ENCODE measurements at places on chromosomes 7 and 10.

GRCh38 chr7:149791-150636, 42.4 kb upstream of the FAM20C start:
- no peaks in the 10 kb centered on the region for H3K27me3 ChIP-seq
- H3K4me3 ChIP-seq: peak overlapping the region; percentile 57
- peaks cover 21% of the 10 kb centered on the region for H3K4me1 ChIP-seq
- H3K36me3 ChIP-seq: no peaks in the 10 kb centered on the region
- DNase-seq: peak; percentile 91

DNA sequence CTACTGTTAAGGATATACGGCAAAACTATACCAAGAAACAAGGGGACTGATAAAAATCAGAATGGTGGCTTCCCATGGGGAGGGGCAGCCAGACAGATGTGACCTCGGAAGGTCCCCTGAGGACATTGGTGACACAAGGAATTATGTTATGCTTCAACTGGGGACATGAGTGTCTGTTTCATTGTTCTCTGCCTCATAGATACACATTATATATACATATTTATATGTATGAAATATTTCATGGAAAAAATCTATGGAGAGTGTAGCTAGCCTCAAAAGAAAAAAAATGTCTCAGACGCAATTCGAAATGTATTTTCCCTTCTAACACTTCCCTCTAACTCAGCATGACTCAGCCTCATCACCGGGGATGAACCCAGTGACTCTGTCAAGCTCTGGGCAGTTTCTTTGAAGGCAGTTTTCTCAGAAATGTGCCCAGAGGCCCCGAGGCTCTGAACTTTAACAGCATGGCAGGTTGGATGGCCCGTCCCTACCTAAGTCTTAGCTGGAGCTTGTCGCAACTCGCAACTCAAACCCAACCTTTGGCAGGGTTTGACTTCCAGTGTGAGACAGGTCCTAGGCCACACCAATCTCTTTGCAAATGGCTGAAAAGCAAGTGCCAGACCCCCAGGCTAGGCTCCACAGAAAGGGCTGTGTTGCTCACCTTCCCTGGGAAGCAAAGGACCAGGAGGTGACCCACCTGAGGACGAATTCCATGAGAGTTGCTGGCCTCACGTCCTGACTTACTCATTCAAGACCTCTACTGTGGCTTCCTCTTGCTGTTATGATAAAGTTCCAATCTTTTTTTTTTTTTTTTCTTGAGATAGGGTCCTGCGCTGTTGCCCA, 86.9 kb downstream of the CARD11 start:
- no peak for DNase-seq
- no peaks in the 10 kb centered on the region for H3K36me3 ChIP-seq
- H3K4me3 ChIP-seq: no peak overlapping the region

- H3K27me3 ChIP-seq: no peaks in the 10 kb centered on the region
- H3K4me3 ChIP-seq: no peak overlapping the region
- no peaks in the 10 kb centered on the region for H3K36me3 ChIP-seq
Observed at GRCh38 chr10:52756295-52756694, 16.3 kb downstream of the MBL2 start.

DNA sequence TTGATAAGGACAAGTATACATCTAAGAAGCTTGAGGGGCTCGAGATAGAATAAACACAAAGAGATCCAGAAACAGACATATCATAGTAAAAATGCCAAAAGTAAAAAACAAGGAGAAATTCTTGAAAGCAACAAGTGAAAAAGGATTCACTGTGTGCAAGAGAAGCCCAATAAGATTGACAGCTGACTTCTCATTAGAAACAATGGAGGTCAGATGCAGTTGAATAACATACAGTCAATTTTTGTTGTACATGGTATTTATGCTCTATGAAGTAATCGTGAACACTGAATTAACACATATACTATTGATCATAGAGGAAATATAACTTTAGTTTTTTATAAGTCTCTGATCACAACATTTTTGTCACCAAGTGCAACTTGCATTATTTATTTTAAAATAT, 982.8 kb upstream of the SORCS1 start:
- no peak overlapping the region for H3K4me3 ChIP-seq
- H3K27ac ChIP-seq: no peak overlapping the region
- H3K4me1 ChIP-seq: no peaks in the 10 kb centered on the region
- H3K36me3 ChIP-seq: no peaks in the 10 kb centered on the region

DNA sequence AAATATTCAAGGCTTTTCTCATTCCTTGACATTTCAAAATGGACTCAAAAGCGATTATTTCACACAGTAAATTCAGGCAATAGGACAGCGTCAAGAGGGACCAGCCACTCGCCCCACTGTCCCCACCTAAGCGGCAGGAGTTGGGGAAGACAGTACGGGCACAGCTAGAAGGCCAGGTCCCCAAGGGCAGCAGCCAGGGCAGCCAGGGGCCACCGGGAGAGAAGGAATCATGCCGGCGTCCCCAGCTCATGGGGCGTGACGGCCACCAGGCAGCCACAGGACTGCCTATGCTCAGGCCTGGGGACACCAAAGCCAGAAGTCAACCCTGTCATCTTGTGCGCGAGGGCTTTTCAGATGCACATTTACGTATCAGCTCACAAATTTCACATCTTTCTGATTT, 225.7 kb upstream of the PPP2R2D start:
- no peaks in the 10 kb centered on the region for H3K36me3 ChIP-seq
- no peak overlapping the region for H3K27ac ChIP-seq
- DNase-seq: no peak
- H3K4me3 ChIP-seq: no peak overlapping the region
- no peaks in the 10 kb centered on the region for H3K27me3 ChIP-seq
- no peaks in the 10 kb centered on the region for H3K4me1 ChIP-seq

- DNase-seq: no peak
- H3K36me3 ChIP-seq: no peaks in the 10 kb centered on the region
- H3K4me3 ChIP-seq: no peak overlapping the region
- H3K27ac ChIP-seq: no peak overlapping the region
Observed at GRCh38 chr10:1434912-1435692, 302.2 kb downstream of the ADARB2 start.

DNA sequence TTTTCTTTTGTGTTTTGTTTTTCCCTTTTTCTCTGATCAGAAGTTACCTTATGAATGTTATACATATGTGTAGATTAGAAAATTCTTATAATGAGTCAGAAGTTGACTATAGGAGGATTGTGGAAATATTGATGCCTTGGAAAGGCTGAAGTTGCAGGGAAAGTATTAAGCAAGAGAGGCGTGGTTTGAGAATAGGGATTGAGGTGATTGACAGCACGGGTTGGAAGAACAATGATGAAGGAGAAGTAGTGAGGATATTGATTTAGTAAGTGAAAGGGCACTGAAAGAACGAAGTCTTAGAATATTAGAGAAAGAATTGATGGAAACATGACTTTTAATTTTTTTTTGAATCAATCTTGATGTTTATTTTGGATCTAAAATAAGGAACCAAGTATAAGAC, 176.0 kb downstream of the EXOC4 start:
- H3K4me1 ChIP-seq: no peaks in the 10 kb centered on the region
- no peak for DNase-seq
- no peaks in the 10 kb centered on the region for H3K36me3 ChIP-seq
- no peak overlapping the region for H3K27ac ChIP-seq

GRCh38 chr7:69635555-69636185, 37.4 kb downstream of the AUTS2 start:
- DNase-seq: no peak
- no peak overlapping the region for H3K27ac ChIP-seq
- no peaks in the 10 kb centered on the region for H3K4me1 ChIP-seq
- no peaks in the 10 kb centered on the region for H3K36me3 ChIP-seq

DNA sequence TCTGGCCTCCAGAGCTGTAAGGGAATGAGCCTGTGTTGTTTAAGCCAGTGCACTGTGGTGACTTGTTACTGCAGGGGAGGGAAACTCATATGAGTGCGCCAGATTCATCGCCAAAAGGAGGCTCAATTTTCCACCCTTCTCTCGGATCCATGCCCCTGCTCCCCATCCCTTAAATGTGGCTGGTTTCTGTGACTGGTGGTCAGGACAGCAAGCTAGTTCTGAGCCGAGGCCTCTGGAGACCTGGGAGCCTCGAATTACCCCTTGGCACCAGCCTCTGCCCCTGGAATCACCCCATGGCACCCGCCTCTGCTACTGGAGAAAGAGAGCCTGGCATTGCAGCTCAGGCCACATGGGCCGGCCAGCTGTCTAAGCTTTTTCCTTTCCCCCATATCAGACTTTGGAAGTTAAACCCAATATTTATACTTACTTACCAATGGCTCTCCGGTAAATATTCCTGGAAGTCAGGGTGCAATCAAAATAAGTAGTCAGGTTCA, 39.9 kb upstream of the RBM33 start:
- no peaks in the 10 kb centered on the region for H3K27me3 ChIP-seq
- no peak overlapping the region for H3K4me3 ChIP-seq
- no peak overlapping the region for H3K27ac ChIP-seq
- no peak for DNase-seq
- H3K4me1 ChIP-seq: no peaks in the 10 kb centered on the region

GRCh38 chr7:116307253-116307652, 96.9 kb downstream of the TES start:
- DNase-seq: no peak
- H3K4me3 ChIP-seq: no peak overlapping the region
- H3K36me3 ChIP-seq: no peaks in the 10 kb centered on the region
- no peaks in the 10 kb centered on the region for H3K4me1 ChIP-seq
- H3K27me3 ChIP-seq: no peaks in the 10 kb centered on the region
- no peak overlapping the region for H3K27ac ChIP-seq

DNA sequence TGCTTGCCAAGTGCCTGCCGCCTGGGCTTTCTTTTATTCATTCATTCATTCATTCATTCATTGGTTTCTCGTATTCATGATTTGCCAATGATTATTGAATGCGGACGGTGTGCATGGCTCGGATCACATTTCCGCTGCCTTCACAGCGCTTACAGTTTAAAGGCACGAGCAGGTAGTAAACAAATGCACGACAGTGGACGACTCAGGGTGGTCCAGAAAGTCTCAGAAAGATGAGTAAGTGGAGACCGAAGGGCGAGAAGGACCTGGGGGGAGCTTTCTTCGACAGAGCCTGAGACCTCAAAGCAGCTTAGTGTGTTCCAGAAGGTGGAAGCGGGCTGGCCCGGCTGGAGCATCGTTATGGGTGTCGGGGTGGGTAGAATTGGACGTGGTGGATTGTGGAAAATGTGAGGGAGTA, 506 bp downstream of the MCM10 start:
- H3K4me3 ChIP-seq: peak overlapping the region; percentile 46
- H3K27ac ChIP-seq: no peak overlapping the region
- no peaks in the 10 kb centered on the region for H3K36me3 ChIP-seq
- DNase-seq: no peak

GRCh38 chr7:156058248-156058647, 246.0 kb upstream of the SHH start:
- DNase-seq: no peak
- no peak overlapping the region for H3K4me3 ChIP-seq
- no peaks in the 10 kb centered on the region for H3K4me1 ChIP-seq
- H3K27me3 ChIP-seq: no peaks in the 10 kb centered on the region
- H3K36me3 ChIP-seq: no peaks in the 10 kb centered on the region

- H3K4me3 ChIP-seq: no peak overlapping the region
- no peak for DNase-seq
- no peaks in the 10 kb centered on the region for H3K27me3 ChIP-seq
- no peaks in the 10 kb centered on the region for H3K36me3 ChIP-seq
Observed at GRCh38 chr7:33053721-33054120, 8.9 kb downstream of the NT5C3A start.

GRCh38 chr7:28554802-28555471, 142.6 kb downstream of the CREB5 start:
- no peak overlapping the region for H3K4me3 ChIP-seq
- H3K36me3 ChIP-seq: no peaks in the 10 kb centered on the region
- DNase-seq: no peak
- H3K27me3 ChIP-seq: no peaks in the 10 kb centered on the region
- peaks cover 4% of the 10 kb centered on the region for H3K4me1 ChIP-seq
- no peak overlapping the region for H3K27ac ChIP-seq

DNA sequence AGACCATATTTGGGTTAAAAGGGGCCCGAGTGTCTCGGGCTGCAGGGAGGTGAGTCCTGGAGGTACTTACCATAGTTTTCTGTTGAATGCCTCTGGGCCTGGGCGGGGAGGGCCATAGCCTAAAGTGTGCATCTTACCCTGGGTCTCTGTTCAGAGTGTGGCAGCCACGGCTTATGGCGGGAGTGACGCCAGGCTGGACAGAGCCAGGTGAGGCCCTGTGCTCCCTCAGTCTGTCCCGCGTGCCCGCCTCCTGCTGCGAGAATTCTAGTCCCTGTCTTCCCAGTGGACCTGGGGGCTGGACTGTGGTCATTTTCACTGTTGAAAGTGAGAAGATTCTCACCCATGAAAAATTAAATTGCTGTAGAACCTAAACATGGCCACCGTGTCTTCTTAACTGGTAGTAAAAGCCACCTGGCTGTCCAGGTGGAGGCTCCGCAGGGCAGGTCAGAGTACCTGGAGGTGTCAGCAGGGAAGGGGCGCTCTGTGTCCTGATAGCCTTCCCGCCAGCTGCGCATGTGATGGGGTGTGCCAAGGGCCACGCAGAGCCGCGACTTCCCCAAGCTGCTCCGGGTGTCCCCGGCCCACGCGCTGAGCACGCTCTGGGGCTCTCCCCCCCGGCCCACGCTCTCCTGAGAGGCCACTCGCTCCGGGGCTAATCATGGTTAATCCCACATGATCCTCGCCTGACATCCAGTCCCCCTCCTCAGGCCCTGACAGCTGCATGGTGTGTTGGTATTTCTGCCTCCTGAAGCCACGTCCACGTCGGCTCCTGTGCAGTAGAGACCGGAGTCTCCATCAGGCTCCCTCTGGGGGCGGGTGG, 20.3 kb downstream of the INPP5A start:
- peaks cover 16% of the 10 kb centered on the region for H3K4me1 ChIP-seq
- H3K27ac ChIP-seq: no peak overlapping the region
- H3K27me3 ChIP-seq: no peaks in the 10 kb centered on the region

DNA sequence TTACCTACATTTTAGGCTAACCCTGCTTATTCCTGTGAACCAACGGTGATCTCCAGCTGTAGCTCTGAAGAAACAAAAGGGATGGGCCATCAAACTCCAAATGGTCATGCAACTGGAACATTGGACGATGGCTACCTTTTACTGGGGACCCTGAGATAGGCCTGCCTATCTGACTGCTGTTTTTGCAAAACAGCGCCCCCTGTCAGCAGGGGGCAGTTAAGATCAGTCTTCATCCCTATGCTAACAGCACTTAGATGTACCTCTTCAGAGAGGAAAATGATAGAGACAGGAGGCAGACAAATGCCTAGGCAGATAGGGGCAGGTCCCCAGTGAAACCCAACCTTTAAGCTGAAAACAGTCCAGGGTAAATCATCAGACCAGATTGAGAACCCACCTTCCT, 1085.4 kb upstream of the SORCS1 start:
- no peak for DNase-seq
- H3K4me1 ChIP-seq: no peaks in the 10 kb centered on the region
- no peak overlapping the region for H3K27ac ChIP-seq
- H3K36me3 ChIP-seq: no peaks in the 10 kb centered on the region

GRCh38 chr7:117764031-117764430, 109.2 kb downstream of the CTTNBP2 start:
- no peaks in the 10 kb centered on the region for H3K36me3 ChIP-seq
- H3K4me3 ChIP-seq: no peak overlapping the region
- no peak for DNase-seq
- H3K4me1 ChIP-seq: no peaks in the 10 kb centered on the region

- no peak for DNase-seq
- H3K4me3 ChIP-seq: no peak overlapping the region
- peaks cover 4% of the 10 kb centered on the region for H3K4me1 ChIP-seq
- no peak overlapping the region for H3K27ac ChIP-seq
Observed at GRCh38 chr10:31242902-31243301, 76.1 kb upstream of the ZEB1 start.

GRCh38 chr10:1706256-1706655, 31.1 kb downstream of the ADARB2 start:
- no peak overlapping the region for H3K4me3 ChIP-seq
- H3K36me3 ChIP-seq: no peaks in the 10 kb centered on the region
- no peak for DNase-seq
- H3K27me3 ChIP-seq: no peaks in the 10 kb centered on the region
- no peak overlapping the region for H3K27ac ChIP-seq

- H3K36me3 ChIP-seq: no peaks in the 10 kb centered on the region
- H3K4me3 ChIP-seq: no peak overlapping the region
- no peak overlapping the region for H3K27ac ChIP-seq
- no peaks in the 10 kb centered on the region for H3K4me1 ChIP-seq
Observed at GRCh38 chr10:99370993-99371392, 41.8 kb downstream of the CNNM1 start.

All from upper lobe of left lung (tissue), 6 donors.